ENCODE measurements at places on chromosomes 2 and 18. TPM values are rescaled to one million over a fixed set of nuclear protein-coding genes. Genes with fewer than 3 reads are reported as not detected.
A peak's percentile ranks its signal among the peaks of the same experiment; 100 is the strongest.

DNA sequence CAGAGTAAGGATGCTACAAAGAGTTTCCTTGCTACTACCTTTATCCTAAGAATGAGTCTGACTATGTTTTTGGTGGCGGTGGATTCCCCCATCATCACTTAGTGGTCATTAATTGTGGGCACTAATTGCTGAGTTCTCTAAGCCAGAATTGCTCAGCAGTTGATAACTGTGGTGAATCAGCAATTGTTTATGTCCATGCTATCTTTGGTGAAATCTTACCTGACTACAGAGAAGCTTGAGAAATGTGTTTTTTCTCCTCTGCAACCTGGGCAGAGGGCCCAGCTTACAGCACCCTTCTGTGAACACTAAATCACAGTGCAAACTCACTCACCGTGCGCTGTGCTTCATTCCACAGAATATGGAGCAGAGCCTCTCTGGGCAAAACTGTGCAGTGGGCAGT is 683.6 kb downstream of the CNTNAP5 start:
- H3K27ac ChIP-seq = no peak overlapping the region
- no peak for DNase-seq
- no peaks in the 10 kb centered on the region for H3K4me1 ChIP-seq
- no peaks in the 10 kb centered on the region for H3K27me3 ChIP-seq
- no peak overlapping the region for H3K4me3 ChIP-seq

LRRC30 gene
- not detected for total RNA-seq

DNA sequence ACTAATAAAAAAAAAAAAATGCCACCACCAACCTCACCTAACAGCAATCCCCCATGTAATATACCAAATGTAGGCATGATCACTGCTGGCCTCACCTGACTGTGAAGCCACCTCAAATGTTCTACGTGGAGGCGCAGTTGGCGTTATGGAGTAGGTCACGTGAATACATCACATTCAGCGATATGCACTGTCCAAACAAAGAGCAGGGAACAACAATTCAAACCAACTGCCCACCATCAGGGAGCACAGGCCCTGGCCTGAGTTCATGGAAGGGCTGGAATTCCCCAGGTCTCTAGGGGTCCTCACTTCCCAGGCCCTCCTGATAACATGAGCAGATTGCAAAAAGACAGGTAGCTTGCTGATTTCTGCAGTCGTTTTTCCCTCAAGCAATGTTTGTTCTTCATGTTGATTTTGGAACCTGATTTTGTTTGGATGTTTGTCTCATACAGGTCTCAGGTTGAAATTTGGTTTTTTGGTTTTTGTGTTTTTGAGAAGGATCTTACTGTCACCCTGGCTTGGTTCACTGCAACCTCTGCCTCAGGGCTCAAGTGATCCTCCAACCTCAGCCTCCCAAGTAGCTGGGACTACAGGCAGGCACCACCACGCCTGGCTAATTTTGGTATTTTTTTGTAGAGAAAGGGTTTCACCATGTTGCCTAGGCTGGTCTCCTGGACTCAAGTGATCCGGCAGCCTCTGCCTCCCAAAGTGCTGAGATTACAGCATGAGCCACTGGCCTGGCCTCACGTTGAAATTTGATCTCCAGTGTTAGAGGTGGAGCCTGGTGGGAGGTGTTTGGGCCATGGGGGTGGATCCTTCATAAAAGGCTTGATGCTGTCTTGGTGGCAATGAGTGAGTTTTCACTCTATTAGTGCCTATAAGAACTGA is 15.5 kb downstream of the TBC1D8 start:
- no peaks in the 10 kb centered on the region for H3K27me3 ChIP-seq
- H3K4me1 ChIP-seq = peaks cover 11% of the 10 kb centered on the region

GRCh38 chr2:42099438-42100173 is 51.8 kb downstream of the PKDCC start:
- no peak for DNase-seq
- H3K27me3 ChIP-seq = no peaks in the 10 kb centered on the region
- peak overlapping the region; percentile 34 for H3K4me3 ChIP-seq
- no peaks in the 10 kb centered on the region for H3K36me3 ChIP-seq
- peaks cover 50% of the 10 kb centered on the region for H3K4me1 ChIP-seq

DNA sequence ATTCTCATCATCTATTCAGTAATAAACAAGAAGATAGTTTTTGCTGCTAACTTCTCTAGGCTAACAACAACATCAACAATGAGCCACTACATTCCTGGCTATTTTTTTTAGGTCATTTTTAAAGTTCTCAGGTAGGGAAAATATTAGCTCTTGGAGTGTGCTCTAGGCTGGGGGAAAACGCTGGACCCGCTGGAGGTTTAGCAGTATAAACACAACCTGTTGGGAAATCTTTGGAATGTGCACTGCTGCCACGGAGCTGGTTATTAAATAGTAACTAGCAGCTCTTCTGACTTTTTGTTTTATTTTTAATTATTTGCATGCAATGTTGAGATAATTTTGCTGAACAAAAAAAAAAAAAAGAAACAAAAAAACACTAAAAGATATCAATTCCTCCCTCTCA is 892.1 kb upstream of the ACVR2A start:
- H3K4me1 ChIP-seq = no peaks in the 10 kb centered on the region

Data from type B pancreatic cell (in vitro differentiated cells).